CD4-positive, alpha-beta T cell treated with Interleukin-15 for 4 hours (primary cell): ENCODE measurements at places on chromosomes 12 and 14.
A peak's percentile ranks its signal among the peaks of the same experiment; 100 is the strongest.

- DNase-seq, result no peak
These were observed 57.0 kb downstream of the CCDC88C start for GRCh38 chr14:91360490-91361232.

- no peak for DNase-seq
These were observed 12.9 kb downstream of the GMFB start for GRCh38 chr14:54475911-54476310.

GRCh38 chr14:53570411-53571387 lies 385.9 kb downstream of the BMP4 start:
- no peak for DNase-seq

DNA sequence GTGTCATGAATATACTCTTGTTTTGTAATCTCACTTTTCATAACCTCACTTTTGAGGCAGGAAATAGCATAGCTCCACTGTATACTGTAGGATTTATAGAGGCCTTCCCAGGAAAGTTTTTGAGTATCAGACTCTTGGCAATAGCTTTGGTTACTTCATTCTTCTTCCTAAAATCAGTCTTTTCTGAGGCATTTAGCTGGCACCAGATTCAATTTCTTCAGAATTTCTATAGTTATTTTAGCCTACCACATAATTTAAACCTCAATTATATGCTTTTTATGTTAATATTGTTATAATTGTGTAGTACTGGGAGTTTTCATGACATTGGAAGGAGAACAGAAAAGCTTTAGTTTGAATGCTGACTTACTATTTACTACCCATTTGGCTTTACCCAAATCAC lies 322.3 kb upstream of the FAR2 start:
- no peak for DNase-seq

DNA sequence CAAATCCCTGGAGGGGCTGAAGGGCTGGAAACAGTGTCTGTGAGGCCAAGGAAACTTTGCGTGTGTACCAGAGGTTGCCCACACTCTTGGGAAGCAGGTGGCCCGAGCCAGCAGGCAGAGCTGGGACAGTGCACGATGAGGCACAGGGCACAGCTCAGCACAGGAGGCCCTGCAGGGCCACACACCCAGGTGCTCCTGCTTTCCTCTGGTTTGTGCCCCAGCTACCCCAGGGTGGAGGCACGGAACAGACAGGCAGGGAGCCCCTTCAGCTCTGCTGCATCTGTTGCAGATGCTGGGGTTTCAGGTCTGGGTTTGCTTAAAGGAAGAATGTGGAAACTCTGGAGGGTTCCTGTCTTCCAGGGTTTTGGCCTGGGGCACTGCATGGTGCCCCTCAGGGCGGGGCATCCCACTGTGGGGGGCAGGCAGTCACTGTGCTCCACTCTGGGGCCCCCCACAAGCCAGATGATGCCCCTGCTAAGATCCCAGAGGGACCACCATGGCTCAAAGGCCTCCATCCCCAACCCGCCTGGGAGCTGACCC lies 8.6 kb downstream of the TMEM179 start:
- no peak for DNase-seq

DNA sequence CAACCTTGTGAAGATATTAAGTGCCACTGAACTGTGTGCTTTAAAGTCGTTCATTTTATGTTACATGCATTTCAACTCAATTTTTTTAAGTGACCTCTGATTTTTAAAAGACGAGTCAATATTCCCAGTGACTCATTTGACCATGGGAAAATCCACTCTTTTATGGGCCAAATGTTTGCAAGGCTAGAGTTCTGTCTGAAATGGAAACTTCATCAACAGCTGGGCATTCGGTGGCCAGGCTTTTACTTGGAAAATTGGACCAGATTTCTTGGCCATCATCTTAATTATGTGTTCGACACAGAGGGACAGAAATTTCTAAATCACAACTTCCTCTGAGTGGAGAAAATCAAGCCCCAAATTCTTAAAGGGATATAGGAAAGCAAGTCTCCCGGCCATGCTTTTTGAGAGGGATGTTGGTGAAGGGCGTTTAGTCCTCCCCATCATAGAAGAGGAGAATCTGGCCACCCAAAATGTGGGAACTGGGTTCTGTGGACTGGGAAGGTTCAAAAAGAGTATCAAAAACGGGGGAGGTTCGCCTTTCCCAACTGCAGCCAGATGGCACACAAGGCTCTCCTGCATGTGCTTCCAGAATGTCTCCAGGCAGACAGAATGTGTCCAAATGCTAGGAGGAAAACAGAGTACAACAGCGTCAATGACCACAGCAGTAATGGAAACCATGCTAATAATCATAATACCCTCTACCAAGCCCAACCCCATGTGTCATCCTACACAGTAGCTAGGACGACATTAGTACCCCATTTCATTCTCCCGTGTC lies 40.9 kb upstream of the FZD10 start:
- no peak for DNase-seq

- DNase-seq, result no peak
These were observed 268.7 kb downstream of the ALG10 start for GRCh38 chr12:34291001-34291400.

DNA sequence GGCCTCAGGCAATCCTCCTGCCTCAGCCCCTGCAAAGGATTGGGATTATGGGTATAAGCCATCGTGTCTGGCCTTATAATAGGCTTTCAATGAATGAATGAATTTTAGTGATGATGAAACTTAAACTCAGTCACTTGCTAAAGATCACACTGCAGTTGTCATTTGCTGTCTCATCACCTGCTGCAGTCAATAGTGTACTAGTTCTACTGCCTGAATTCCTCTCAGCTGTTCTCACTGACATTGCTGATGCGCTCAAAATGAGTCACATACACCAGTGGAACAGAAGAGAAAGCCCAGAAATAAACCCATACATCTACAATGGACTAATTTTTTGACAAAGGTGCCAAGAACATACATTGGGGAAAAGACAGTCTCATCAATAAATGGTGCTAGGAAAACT lies 5.6 kb upstream of the SYNJ2BP start:
- no peak for DNase-seq

DNA sequence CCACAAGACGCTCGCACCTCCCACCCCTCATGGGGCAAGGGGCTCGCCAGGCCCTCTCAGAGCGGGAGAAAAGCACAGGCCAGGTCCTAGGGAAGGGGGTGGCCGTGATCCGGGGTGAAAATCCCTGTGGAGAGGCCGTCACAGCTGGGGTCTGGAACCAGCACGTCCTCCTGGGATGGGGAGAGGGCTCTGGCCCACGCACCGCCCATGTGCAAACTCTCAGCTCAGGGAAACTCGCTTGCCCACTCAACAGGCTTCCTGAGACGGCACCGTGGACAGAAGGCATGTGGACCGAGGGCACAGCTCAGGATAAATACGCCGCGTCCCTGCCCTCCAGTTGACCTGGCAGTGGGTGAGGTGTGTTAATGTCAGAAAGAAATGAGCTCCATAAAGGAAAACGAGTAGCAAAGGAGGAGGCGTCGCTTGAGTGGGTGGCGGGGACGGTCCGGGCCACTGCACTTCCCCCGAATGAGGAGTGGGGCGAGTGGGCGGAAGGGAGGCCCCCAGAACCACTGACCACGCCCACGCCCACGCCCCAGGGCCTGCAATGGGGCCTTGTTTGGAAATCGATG lies 57.6 kb upstream of the GALNT9 start:
- no peak for DNase-seq

DNA sequence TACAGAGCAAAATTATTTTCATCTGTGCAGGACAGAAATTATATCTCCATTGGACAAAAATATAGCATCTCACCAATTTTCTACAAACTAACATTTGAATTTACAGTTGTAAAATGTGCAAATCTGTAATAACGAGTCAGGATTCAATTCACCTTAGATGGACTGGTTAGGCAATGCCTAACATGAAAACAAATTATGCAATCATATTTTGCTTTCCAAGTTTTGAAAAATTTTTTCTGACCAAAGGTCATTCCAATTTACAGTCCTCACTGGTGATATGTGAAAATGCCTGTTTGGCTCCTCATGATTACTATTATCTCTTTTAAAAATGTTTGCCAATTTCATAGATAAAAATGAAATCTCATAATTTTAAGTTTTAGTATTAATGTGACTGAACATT lies 6.5 kb upstream of the CPM start:
- no peak for DNase-seq

- DNase-seq, result no peak
These were observed 55.3 kb upstream of the AMN1 start for GRCh38 chr12:31783996-31784645.

DNA sequence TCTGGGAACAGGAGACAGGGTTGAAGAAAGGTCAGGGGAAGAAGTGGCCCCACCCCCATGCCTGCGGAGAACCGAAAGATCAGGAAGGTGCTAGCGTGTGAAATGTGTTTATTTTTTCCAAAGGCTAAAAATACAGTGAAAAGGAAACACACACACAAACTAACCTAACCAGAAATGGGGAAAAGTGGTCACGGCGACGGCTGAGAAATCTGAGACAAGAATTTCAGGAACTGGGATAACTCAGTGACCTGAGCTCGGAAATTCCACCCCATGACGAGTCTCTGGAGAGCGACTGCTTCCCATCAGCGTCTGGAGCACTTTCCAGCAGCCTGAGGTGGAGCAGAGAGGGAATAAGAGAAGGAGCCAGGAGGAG lies 16.6 kb upstream of the RND1 start:
- DNase-seq, result no peak

DNA sequence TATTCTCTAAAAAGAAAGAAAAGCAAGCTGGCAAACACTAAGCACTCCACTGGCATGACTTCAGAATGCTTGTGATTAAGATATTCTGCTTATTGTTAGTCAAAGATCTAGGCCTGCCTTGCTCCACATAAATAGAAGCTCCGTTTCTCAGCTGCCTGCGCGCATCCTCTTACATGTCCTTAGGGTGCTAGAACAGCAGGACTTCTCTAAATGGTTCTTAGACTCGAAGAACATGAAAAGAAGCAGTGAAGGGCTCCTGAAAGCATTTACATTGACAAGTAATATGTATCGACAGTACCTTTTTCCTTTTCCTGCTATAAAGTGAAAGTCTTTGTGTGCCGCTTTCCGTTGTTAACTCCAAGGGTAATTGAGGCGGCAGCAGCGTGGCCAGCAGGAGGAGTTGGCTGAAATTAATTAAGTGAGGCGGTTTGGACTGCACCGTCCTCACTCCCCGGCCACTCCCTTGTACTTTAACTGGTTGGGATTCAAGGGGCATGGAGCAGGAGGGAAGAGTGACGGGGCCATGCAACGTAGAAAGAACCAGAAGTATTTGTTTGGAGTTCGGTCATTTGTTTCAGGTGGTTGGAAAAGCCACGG lies 34.2 kb upstream of the OTX2 start:
- DNase-seq, result no peak

DNA sequence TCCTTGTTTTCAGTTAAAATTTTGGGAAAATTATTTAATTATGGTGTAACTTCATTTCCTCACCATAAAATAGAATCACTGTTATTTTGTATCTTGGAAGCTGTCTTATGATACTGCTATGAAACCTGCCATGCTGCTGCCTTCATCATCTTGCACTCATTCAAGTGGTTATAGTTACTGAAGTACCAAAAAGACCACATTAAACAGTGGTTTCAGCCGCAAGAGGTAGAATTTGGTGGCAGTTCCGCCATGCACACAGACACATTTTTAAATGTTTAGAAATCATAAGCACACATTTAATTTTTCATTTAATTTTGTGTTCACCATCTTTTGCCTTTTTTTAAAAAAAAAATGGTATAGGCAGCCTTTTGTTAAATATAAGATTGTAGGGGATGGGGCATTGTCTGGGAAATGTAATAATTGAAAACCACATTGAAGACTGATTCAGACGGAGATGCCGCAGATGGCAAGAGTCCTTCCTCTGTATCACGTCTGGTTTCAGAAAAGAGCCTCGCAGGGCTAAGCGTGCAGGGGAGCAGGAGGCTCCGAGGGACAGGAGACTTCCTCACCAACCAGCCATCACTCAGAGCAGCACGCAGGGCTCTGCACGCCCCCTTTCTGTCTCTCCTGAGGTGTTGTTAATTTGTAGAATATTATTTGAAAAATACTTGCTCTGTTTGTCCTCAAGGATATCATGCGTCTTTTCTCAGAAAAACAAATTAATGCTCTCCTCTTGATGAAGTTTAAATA lies 115.2 kb upstream of the PELI2 start:
- DNase-seq, result peak; percentile 33

DNA sequence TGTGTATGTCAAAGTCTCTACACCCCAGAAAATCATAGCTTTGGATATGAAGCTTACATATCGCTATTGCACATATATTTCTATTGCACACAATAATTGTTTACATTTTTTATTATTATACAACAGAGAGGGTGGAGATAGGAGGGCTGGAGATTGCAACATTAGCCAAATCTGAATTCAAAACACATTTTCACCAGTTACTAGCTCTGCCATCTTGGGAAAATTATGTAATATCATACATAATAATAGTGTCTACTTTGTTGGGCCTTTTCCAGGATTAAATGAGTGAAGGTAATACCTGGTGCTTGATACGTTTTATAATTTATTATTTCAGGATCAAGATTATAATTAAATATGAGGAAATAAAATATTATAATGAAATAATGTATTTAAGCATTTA lies 507.4 kb upstream of the TBX3 start:
- no peak for DNase-seq

- no peak for DNase-seq
These were observed 602.7 kb upstream of the FOXG1 start for GRCh38 chr14:28163897-28164296.

DNA sequence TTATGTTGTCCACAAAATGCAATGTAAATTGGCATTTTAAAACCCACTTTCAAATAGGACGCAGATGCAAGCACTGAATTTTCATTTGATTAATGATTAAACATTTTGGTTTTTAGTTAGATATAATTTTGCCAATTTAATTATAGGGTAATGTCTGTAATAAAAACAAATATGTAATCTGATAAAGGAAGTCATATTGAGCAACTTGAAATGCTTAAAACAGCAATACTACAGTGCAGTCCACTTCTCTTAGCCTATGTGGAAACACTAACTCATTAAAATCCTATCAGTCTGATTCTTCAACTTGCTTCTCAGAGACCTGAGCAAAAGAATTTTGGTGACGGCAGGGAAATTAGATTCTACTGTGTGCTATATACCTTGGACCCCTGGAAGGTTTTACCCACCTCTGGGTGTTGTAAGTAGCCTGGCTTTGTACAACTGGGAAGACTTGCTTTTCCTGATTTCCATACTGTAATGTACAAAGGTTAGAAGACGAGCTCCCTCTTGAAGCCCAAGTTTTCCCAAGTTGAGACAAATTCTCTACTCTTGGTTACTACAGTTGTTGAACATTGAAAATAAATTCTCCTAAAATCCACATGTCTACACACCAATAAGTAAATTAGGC lies 4.1 kb downstream of the TRHDE start:
- no peak for DNase-seq
